Activated B cell treated with CpG ODN at 0.5 μM for 24 hours (primary cell): ENCODE measurements at places on chromosomes 4 and X. TPM values are rescaled to one million over a fixed set of nuclear protein-coding genes. Genes with fewer than 3 reads are reported as not detected.

The DCAF4L1 gene
- total RNA-seq, result 0.22 and 0.24 TPM in 2 replicates

The RBM47 gene
- 6.3 and 8.0 TPM in 2 replicates for total RNA-seq

- no peak for DNase-seq
Observed at GRCh38 chrX:39653691-39654090, 444.1 kb downstream of the BCOR start.

GRCh38 chr4:140109737-140110136 is 44.2 kb downstream of the MAML3 start:
- DNase-seq, result no peak

- DNase-seq, result no peak
Observed at GRCh38 chr4:4642496-4643000, 100.7 kb upstream of the STX18 start.

DNA sequence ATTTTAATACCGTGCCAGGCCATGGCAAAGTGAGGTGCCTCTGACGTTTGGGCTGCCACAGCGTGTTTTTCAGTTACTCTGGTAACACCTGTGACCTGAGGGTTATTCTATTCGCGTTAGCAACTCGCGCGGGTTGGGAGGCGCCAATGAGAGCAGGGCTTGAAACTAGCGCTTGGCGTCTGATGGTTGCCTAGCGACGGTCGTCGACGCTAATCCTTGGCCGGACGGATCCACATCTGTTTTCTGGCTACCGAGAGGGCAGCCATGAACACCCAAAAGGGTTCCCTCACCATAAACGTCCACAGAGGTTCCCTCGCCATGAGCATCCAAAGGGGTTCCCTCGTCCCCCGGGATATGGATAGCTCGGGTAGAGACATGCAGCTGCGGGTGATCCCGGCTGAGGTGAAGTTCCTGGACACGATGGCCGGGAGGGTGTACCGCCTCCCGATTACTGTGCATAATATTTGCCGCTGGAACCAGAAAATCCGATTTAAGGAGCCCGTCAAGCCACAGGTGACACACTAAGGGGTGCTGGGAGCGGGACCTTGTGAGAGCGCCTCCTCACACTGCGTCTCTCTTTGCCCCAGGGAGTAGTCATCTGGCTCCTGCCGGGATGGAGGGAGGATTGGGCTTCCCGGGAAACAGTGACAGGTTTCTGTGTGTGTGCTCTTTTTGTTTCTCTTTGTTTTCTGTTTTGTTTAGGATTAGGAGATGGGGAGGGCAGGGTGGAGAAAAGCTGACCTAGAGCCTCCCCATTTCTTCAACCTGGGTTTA is at the start of gene CFAP47:
Gene CFAP47 (plus strand): TSS at position 199 of the 774 bp plus-strand sequence. CDS start 66 bp downstream, at position 265.
- no peak for DNase-seq

DNA sequence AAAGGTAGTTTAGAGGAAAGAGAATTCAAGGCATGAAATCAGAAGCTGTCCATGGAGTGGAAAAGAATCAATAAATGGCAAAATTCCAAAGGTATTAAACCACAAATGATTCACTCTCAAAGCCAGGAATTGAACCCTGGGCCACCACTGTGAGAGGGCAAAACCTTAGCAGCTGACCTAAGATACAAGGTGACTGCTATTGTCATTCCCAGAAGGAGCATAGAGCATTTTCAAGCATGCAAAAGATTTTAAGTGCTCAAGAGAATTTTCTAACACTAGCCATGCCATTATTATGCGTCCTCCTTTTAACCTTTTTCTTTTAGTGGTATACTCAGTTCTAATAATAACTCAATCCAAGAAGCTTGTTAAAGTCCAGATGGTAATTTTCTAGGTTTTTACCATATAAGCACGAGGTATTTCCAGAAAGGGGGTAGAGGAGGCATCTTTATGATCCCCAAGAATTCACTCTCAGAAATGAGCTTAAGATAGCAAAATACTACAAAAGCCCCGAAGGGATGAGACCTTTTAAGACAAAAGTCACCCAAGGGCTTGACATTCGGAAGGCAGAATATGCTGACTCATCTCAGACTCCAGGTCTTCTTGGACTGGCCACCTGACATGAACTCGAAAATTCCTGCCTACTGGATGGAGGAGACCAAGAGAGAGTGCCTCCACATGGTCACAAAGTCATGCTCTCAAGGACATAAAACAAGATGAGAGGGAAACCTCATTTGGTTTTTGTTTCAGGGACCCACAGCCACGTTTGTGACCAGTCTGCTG is 13.8 kb upstream of the PAGE5 start:
- no peak for DNase-seq

GRCh38 chr4:112946127-112946526 is 103.3 kb upstream of the ANK2 start:
- DNase-seq, result no peak

DNA sequence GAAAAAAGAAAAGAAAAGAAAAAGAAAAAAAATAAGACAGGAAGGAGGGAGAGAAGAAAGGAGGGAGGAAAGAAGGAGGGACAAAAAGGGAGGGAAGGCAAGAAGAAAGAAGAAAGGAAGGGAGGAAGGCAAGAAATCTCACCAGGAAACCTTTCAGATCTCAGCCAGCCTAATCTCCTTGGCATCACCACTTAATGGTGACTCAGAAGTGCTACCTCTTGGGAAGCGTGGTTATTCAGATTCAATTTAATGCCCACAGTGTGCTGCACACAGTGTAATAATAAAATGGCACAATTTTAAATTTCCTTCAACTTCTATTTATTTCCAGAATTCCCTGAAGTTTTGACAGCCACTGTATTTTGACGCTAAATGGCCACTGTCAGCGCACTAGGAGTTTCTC is 50.3 kb downstream of the DKK2 start:
- no peak for DNase-seq

DNA sequence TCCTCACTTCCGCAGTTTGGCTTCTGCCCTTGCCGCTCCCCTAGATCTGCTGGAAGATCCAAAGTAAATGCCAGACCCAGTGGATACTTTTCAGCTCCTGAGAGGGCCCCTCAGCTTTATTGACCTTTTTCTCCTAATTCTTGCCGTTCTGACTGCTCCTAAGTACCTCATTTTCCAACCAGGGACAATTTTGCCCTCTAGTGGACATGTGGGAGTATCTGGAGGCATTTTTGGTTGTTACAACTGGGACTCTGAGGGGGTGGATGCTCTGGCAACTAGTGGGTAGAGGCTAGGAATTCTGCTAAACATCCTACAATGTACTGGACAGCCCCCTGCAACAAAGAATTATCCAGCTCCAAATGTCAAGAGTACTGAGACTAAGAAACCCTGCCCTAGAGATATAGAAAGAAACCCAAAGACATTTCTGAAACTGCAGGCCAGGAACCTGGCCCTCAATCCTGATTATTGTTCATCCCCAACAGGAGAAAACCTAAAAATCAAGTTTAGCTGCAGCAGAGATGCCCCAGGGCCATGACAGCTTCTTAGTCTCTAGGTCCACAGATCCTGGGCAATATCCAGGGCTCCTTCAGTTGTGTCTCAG is 3.4 kb downstream of the TEX13B start:
- DNase-seq, result no peak

DNA sequence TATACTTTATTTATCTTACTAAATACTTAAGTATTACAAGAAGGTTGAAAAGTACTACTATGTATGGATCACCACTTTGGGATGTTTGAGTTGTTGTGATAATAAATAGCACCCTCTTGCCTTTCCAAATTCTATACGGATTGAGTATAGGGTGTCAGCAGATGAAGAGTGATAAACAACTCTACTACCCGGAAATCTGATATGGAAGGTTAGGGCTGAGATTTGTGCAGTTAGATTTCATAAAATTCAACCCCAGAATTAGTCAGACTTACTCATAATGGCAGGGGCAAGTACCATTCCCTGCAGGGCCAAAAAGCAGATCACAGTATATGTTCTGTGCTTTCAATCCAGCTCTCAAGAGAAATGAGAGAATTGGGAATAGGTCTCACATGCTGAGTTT is 1008.9 kb upstream of the PCDH7 start:
- DNase-seq, result no peak

The PNMA6F gene
- total RNA-seq, result not detected in 2 replicates

The CXCL10 gene
- 0.17 TPM in 1 of 2 replicates, not detected in the other for total RNA-seq

The FAM200B gene
- total RNA-seq, result 9.1 and 11.3 TPM in 2 replicates

GRCh38 chr4:153555730-153556434 is 89.7 kb downstream of the TMEM131L start:
- DNase-seq, result no peak

- no peak for DNase-seq
Observed at GRCh38 chrX:151753313-151754046, 18.9 kb downstream of the CNGA2 start.

DNA sequence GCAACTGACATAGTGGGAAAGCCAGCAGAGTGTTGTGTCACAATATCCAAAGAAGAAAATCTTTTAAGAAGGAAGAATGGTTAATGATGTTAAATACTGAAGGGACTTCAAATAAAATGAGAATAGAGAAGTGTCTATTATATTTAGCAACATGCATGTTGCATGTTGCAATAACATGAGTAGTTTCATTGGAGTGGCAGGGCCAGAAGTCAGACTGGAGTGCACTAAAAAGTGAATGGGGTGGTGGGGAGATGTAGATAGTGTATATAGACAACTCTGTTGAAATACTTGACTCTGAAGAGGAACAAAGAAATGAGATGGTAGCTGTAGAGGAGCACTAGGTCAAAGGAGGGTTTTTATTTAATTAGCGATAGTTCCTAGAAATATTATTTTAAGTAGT is 9.5 kb upstream of the AMMECR1 start:
- no peak for DNase-seq

GRCh38 chr4:757111-757510 is 51.5 kb downstream of the PCGF3 start:
- no peak for DNase-seq

The PLAC8 gene
- total RNA-seq, result 142 and 153 TPM in 2 replicates

The PRR32 gene
- total RNA-seq, result not detected in 2 replicates

GRCh38 chr4:10816571-10816970 is 132.0 kb upstream of the CLNK start:
- no peak for DNase-seq

DNA sequence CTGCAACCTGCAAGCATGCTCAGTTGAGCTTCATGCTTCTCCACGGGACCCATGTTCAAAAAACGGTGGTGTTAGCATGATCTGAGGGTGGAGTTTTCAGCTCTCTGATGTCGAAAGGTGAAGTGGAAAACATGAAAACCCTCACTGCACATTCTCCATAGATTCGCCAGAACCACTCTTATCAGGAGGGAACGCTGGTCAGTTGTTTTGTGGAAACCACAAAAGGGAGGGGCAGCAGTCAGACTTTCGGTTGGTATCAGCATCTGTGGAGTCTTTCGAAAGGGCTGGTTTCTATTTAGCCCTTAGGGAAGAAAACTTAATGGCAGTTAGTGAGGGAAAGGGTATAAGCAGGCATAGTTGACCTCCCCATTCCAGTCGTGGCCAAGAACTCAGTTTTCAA is 12.6 kb downstream of the PPA2 start:
- DNase-seq, result no peak

GRCh38 chr4:128979934-128980333 is 113.4 kb downstream of the SCLT1 start:
- no peak for DNase-seq

- DNase-seq, result no peak
Observed at GRCh38 chr4:55366621-55367020, 20.6 kb downstream of the SRD5A3 start.

DNA sequence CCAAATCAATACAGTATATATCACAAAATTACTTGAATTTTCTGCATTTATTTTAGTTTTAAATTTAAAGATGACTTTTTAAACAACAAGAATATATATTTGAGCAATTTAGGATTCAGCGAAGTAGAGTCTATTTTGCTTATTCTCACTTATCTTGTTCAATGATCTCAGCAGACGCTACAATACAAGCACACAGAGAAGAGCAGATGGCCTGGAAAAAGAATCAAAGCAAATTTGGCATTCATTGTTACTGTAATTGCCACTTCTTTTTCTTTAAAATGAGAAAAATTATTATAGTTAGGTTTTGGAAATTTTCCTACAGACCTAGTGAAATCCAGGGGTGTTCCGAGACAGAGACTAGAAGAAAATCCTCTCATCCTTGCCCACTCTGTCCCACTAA is 57.5 kb downstream of the NPY1R start:
- DNase-seq, result no peak

GRCh38 chr4:19809989-19810388 is 441.7 kb upstream of the SLIT2 start:
- DNase-seq, result no peak

GRCh38 chr4:73860181-73860580 is 7.1 kb downstream of the PF4V1 start:
- no peak for DNase-seq

DNA sequence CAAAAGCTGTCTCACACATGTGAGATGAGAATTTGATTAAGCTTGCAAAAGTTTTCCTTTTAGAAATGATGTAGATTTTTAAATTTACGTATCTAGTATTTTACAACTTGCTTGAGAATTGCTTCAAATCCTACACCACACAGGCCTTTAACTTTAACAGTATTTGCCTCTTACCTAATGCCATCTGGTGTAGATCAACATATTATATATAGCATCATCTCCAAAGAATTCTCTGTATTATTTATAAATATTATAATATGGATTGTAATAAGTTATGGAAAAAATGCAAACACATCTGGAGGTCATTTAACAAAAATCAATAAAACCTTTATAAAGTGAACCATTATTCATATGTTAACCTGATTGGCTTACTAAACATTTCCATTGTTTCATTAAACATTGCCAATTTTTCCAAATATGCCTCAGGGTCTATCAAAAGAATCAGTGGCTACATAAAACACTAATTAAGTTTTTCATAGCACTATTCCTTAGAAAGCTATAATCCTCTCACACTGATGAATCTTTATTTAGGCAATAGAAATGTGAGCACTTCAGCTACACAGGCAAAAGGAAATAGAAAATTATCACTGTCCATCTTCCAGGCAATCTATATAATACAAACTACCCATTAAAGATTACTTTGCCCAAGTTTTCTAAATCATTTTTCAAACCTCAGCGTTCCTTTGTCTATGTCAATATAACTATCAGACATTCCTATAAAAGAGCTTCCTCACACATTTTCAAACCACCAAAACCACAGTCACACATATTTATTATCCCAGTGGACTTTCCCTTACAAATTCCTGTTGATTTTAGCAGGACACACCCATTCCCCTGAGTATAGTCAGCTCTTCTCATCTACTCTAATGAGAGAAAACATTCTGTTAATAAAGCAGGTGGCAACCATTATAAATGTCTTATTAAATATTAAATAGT is 83.5 kb upstream of the INTU start:
- DNase-seq, result no peak

The PHKA1 gene
- not detected in 2 replicates for total RNA-seq

DNA sequence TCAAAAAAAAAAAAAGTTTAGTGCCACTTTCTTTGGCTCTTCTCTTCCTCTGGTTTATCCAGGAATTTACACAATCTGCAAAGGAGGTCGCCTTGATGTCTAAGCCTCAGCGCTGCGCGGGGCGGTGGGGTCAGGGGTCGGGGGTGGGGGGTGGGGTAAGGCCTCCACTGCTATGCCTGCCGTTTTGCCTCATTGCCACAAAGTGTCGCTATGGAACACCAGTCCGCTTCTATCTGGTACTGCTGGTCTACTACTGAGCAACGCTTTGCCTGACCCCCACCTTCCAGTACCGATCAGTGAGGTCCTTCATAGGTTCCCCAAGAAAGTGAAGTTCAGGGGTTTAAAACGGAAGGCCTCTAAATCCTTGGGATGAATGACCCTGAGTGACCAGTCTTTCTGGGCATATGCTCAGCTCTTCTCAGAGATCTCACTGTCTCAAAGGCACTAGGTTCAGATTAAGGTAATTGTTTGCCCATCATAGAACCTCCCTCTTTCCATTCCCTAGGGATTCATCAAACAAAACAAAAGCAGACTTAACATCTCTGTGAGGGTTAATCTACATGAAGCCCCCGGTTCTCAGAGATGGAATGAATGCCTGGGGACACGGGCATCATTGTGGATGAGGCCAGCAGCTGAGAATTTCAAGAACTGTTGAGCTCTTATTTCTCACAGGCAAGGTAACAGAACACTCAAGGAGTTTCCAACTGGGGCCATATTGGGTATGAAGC is 16.9 kb upstream of the TSR2 start:
- no peak for DNase-seq

The INTS6L gene
- total RNA-seq, result 23.3 and 24.6 TPM in 2 replicates
